ENCODE measurements at places on chromosomes 5 and 9. TPM values are rescaled to one million over a fixed set of nuclear protein-coding genes. Genes with fewer than 3 reads are reported as not detected.

GRCh38 chr5:132813599-132814502 lies 749 bp downstream of the SOWAHA start:
- no peak for DNase-seq

DNA sequence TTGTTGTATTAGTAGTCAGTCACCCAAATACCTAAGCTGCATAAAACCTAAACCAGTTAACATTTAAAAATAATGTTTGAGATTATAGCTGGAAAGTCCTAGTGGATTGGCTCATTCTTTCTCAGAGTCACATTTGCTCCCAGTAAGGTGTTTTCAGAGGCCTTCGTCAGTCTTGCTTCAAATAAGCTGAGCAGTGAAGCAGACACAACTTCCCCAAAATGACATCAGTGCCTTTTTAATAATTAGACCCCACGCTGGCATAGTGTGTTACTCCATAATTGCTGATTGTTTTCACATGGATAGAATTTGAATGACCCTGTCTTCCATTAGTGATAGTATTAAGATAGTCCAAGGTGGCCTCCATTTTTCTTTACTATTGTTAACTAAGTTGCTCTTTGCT lies 245.8 kb downstream of the PJA2 start:
- DNase-seq: no peak

Gene FSTL4
- polyA plus RNA-seq: 0.20 TPM

DNA sequence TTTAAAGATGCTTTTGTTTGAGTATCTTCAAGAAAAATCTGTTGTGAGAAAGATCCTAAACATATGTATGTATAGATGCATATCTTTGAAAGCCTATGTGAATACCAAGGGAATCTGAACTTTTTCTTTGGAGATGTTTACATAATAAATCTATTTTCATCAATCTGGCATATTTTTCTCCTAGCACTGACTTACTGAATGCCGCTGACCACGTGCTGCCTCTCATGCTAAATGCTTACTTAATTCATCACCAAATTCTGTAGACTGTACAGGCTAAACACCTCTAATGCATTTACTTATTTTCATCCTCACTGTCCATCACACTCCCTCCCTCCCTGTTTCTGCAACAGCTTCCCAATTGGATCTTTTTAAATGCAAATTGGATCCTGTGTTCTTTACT lies 566.2 kb upstream of the WWC1 start:
- no peak for DNase-seq

DNA sequence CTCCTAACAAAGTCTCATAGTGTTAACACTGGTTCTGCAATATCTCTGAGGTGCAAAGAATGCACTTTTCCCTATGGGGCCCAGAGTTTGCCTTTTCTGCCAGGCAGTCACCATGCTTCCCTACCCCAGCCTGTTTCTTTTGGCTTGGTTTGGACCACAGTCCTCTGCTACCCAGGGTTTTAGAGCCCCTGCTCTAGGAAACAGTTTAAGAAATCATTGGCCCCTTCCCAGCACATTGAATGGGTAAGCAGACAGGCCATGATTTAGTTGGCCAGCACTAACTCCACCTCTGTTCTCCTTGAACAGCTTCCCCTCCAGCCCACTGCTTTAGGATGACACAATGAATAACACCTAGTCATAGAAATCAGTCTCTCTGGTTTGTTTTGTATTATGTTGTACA lies 73.2 kb downstream of the UBAP1 start:
- no peak for DNase-seq

- DNase-seq: no peak
Observed at GRCh38 chr9:127168756-127169574, 46.5 kb upstream of the ANGPTL2 start.

Gene ENTREP1
- not detected for polyA plus RNA-seq

DNA sequence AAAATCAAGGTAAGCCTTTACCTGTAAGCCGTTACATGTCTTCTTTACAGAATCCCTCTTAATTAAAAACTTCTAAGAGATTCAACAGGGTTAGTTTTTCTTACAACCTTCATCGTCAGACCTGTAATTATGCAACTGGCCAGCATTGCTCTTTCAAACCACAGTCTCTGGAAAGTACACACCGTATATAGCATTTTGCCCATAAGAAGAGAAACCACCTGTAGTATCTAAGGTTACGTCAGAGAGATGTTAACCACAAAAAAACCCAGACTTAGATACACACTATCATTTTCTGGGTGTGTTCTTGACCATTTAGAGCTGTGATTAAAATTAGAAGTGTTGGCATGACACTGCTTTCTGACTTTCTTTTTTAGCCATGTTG lies 140.0 kb downstream of the MUSK start:
- DNase-seq: no peak

Data from AG04450 (cell line).